Stimulated activated naive CD4-positive, alpha-beta T cell (primary cell): ENCODE measurements at places on chromosomes 11 and 22.

- DNase-seq: no peak
These were observed 5.9 kb upstream of the BDNF start for GRCh38 chr11:27705873-27706820.

DNA sequence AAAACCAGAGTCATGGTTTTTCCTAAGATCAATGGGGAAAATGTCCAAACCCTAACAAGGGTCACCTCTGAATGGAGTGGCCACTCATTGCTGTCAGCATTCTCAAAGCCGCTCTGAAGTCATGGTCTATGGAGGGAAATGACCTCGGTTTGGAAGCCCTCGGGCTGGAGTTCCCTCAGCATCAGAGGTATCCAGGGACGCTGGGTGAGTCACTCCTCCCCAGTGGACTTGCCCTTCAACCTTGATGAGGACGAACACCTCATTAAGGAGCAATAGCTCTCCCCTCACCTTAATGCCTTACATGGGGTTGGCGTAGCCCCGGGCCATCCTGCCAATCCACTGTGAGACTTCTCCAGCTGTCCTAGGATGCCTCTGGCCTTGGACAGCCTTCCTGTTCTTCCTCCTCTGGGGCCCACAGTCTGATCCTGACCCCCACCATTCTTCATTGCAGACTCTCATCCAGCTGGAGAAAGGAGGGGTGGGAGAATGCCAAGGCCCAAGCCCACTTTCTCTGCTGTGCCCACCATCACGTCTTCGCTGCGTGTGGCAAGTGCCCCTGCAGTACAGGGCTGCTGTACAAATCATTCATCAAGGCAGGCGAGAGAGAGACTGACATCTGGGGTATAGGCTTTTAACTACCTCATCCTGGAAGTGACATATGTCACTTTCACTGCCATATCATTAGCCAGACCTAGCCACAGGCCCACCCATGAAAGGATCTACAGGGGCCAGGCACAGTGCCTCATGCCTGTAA lies 25.4 kb upstream of the MYH9 start:
- DNase-seq: no peak

- peak; percentile 57 for DNase-seq
These were observed 12.2 kb upstream of the SMPD1 start for GRCh38 chr11:6377902-6378639.

GRCh38 chr22:30869667-30870395 lies 98.7 kb downstream of the MORC2 start:
- no peak for DNase-seq

DNA sequence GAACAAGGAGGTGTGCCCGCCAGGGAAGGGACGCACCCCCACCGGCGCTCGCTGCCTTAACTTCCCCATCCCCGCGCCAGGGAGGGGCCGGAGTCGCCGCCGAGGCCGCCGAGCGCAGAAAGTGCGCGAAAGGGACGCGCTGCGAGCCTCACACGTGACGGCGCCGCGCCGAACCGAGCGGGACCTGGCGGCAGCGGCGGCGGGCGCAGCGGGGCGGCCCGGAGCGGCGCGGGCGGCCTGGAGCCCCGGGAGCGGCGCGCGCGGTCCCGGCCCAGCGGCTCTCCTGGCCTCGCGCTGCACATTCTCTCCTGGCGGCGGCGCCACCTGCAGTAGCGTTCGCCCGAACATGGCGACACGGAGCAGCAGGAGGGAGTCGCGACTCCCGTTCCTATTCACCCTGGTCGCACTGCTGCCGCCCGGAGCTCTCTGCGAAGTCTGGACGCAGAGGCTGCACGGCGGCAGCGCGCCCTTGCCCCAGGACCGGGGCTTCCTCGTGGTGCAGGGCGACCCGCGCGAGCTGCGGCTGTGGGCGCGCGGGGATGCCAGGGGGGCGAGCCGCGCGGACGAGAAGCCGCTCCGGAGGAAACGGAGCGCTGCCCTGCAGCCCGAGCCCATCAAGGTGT lies at the start of gene SORL1:
Gene SORL1, plus strand, starts transcription at position 329 of the 623 bp plus-strand sequence. Its CDS starts 18 bp downstream, at position 347.
- DNase-seq: peak; percentile 67

GRCh38 chr22:28283068-28283654 lies 364.1 kb upstream of the PITPNB start:
- no peak for DNase-seq

DNA sequence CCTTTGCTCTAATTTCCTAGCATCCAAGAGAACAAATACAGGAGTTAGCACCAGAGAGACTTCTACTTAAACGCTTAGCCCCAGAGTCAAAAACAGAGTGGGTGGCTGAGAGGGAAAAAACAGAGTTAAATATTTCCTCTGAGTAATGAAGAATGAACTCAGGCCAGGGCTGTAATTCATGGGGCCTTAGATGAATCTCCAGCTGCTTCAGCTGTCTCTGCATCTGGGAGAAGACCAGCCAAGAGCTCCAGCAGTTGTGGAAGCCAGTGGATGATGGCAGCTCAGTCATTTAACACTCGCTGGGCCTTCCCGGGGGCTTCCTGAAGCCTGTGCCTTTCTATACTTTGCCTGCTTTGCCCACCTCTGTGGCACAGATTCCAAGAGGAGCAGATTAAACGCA lies 5.7 kb upstream of the ADAMTS15 start:
- DNase-seq: no peak

GRCh38 chr11:13473013-13473722 lies 10.1 kb upstream of the BTBD10 start:
- no peak for DNase-seq

DNA sequence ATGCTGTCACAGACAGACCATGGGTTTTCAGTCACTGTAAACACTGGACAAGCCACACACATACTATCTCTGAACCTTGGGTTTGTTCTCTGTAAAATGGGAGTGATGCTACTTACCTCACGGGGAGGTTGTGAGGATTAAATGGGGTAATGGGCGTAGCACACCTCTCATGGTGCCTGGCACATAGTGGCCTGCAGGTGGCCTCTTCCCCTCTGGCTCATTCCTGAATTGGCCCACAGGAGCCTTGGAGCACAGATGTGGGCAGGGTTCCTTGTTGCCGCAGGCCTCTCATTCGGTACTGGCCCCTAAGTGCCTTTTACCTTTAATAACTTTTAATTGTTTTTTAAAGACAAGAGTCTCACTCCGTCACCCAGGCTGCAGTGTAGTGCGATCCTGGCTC lies 11.7 kb downstream of the MICAL2 start:
- DNase-seq: no peak

DNA sequence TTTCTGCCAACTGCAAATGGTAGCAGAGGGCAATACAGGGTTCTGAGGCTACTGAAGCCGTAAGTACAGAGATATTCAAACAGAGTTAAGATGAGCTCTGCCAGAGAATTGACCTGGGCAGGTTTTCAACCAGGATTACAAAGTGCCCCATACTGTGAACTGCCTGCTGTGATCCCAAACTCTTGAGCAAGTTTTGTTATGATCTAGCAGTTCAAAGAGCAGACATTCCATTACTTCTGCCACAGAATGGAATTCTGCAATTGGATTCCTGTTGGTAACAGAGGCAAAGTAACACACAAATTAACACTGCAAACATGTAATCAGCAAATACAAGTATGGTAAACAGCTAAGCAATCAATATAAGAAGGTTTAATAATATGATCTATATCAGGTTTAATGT lies 31.2 kb downstream of the ALG9 start:
- DNase-seq: no peak

DNA sequence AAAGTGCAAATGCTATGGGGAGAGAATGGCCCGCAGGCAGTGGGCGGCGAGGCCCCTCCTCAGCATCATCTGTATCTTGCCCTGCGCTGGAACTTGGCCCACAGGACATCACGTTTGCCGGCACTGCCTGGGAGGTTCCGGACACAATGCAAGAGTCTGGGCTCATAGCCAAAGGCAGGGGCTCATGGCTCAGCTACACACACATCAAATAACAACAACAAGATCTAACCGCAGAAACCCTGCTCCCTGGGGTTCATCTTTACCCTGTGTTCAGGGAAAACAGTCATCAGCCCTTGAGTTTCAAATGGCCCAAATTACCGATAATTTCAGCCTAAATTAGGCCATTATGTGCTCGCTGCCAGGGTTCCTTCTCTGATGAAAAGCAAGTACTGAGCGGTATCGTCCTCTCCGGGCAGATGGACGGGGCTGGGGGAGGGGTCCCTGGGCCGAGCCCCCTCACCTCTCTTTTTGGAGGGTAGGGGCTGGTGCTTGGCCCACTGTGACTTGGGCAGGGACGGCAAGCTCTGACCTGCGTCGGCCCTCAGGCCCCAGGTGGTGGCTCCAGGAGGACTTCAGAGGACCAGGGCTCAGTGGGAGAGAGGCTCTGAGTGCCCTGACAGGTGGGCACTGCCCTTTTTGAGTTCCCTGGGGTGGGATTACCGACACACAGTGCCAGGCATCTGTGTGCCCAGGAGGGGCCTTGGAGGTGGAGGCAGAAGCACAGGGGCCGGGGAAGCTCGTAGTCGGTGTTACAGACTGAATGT lies 25.0 kb upstream of the GAL start:
- DNase-seq: no peak

DNA sequence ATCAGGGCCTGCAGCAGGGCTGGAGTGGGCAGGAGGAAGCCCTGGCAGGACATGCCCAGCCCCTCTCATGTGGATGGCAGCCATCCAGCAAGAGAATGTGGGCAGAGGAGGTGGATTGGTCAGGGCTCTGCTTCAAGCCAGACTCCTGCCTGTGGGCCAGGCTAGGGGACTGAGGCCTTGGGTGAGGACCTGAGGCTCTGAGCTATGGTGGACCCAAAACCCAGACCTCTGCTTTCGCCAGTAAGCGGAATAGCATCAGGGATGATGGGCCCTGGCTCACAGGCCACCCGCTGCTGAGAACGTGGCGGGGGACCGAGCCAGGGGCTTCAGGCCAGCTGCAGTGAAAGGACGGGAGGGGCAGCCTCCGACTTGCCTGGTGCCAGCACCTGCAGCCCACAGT lies 57.4 kb downstream of the LINC01488 start:
- no peak for DNase-seq

GRCh38 chr11:64128255-64129006 lies 37.5 kb downstream of the MACROD1 start:
- DNase-seq: no peak

GRCh38 chr11:66188580-66188979 lies 79.9 kb upstream of the RAB1B start:
- no peak for DNase-seq

DNA sequence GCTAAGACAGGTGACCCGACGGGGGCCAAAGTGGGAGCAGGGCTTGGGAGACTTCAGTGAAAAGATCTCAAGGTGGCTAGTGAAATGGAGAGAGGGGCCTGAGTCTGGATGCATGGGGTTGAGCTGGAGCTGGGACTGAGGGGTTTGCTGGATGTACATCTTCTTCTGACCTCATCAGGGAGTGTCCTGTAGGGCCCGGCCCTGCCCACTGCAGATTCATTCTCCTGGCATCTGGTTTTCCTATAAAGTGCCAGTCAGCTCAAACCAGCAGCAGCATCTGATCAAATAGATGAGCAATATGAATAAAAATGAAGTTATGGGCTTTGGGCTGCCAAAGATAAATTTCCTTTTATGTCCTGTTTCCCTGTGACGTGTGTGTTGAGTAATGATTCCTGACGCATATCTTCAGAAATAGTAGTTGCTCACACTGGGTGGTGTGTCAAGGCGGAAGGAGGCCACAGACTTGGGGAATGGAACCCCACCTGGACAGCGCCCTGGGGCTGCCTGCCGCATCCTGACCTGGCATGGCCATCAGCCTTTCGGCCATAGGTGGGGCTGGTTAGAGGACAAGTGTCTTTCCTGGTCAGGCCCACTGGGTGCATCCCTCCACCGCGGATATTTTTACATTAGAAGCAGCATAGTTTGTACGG lies 135.4 kb downstream of the OSBP2 start:
- DNase-seq: no peak

DNA sequence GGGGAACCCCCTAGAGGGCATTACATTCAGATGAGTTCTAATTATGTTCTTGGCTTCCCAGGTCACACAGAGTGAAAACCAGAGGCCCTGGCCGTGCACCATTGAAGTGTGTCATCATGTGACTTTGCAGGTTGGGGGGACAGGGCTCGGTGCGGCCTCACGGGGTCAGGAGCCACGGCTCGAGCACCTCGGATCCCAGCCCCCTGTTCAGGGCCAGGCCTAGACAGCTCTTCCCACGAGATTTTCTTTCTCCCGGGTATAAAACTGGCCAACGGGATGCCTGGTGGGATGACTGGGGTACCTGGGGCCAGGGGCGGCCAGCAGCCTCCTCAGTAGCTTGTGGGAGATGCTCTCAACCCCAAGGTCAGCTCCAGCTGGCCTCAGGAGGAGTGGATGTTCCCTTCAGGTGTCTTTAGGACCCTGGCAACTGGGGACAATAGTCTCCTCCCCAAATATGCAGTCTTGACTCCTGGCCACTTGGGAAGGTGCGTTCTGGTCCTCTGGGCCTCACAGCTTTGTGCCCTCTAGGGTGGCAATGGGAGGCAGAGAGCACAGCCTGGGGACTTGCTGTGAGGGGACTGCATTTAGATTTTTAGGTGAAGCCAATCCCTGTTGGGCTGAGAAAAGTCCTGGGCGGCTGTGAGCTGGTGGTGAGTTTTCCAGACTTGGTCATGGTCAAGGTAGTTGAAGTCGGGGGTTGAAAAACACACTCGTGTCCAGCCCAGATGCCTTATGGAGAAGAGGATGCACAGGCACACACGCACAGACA lies 95.6 kb downstream of the KCNQ1 start:
- DNase-seq: no peak

DNA sequence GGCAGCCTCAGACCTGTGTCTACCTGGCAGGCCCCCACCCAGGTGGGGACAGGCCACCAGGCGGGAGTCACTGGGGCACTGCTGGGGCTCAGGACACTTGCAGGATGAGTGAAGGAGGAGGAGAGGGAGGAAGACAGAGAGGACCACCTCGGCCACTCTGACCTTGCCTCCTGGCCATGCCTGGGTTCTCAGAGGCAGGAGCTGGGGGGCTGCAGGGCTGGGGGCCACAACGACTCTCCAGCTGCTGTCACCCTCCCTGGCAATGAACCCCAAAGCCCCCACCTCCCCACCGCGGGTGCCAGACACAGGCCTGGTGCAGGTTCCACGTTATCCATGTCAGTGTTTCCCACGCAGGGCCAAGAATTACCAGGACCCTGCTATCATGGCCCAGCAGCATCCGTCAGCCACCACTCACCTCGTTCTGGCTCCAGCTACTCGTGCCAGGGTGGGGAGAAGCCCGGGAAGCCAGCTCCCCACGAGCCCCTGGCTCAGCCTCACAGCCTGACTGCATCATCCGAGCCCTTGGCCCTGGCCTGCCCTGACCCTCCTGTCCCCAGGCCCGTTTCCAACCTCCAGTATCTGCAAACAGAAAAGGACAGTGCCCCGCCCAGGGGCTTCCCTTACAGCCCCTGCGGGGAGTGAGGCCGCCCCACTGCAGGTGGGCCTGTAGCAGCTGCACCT lies 62.4 kb downstream of the BRD1 start:
- DNase-seq: no peak

DNA sequence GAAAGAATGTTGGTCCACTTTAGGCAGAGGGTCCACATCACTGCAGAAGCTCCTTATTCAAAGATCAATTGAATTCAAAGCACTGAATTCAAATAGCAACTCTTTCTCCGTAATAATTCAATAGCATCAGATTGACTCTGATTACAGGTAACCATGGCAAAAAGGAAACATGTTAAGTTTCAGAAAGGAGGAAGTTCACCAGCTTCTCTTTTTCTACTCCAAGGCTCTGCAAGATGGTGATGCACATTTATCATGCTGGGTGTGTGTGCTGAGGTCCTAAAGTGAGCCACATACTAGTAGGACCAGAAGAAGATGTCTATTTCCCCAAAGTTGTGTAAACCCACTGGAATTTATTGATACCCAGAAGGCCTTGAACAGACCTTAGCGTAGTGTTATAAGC lies 18.0 kb upstream of the DRD2 start:
- no peak for DNase-seq

GRCh38 chr22:45444168-45444567 lies 30.7 kb downstream of the RIBC2 start:
- DNase-seq: no peak
